Tongue (tissue), 3 donors: ENCODE measurements at places on chromosomes 5 and 9.

- DNase-seq: no peak
These were observed 112.2 kb downstream of the C9orf152 start for GRCh38 chr9:110095776-110096175.

DNA sequence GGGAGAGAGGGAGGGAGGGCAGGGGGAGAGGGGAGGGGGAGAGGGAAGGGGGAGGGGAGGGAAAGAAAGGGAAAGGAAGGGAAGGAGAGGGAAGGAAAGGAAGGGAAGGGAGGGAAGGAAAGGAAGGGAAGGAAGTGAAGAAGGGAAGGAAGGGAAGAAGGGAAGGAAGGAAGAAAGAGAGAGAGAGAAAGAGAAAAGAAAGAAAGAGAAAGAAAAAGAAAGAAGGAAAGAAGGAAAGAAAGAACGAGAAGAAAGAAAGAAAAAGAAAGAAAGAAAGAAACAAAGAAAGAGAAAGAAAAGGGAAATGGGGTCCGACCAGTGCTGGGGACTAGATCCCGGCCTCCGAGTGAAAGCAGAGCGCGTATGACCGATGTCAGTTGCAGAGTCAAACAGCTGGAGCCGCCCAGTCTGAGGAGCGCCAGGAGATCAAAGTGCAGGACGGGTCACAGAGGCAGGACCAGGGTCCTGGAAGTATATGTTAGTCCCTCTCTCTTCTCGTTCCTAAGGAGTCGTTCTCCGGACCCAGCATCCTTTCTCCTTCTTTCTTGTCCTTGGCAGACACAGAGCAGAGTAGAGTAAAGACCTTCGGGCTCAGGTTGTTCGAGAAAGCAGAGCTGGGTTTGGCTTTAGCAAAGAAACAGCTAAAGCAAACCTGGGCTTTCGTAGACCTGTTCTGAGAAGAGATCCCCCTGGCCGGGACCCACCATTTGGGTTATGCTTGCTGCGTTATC, 305.4 kb upstream of the MSX2 start:
- no peak for DNase-seq

DNA sequence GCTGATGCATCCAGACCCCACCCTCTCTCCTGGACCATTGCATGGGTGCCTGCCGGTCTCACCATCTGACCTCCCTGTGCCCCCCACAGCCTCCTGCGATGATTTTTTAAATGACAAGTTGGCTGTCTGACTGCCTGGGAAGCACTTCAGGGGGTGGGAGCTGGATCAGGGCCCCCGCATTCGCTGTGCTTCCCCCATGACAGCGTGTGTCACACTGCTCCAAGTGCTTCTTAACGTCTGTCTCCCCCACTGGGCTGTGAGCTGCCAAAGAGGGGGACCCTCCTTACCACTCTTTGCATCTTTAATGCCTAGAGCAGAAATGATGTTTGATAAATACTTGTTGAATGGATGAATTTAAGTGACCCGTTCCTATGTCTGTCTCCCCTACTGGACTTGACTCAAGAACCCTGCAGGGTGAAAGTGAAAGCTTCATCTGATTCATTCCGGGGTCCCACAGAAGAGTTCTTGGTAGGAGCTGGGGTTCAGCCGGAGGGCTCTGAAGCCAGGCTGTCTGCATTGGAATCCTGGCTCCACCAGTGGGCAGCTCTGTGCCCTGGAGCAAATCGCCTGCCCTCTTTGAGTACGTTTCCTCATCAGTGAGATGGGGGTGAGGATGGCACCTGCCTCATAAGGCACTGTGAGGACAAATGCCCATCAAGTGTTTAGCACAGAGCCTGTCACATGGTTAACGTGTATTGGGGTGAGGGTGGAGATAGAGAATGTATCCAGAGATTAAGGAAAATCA, 7.6 kb upstream of the EGR1 start:
- DNase-seq: no peak

DNA sequence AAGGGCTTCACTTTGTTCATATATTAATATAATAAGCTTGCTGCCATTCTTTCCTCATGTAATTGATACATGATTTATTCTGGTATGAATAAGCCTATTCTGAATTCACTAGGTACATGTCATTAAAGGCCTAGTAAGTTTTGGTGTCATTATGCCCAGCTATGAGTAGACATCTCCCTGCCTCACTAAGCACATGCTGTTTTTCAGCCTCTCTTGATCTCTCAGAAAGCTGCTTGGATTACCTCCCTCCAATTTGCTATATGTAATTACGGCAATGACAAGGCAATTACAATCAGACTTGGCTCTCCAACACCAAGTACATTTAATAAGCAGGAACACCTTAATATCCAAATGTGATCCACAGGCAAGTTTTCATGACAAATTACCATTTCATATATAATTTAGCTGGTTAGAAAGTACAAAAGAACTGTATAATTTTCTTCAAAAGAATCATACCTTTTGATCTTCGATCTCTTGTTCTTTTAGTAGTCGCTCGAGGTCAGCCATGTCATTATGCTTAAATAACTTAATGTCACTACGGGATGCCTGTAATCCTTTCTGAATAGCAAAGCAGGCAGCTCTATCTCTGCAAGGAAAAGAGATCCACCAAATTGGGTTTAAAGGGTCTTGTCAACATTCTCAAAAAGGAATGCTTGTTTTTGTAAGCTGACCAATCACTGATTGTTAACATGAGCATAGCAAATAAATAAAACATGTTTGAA, 56.3 kb downstream of the SPTLC1 start:
- DNase-seq: no peak

- peak; percentile 30 for DNase-seq
These were observed 128.6 kb downstream of the KCNIP1 start for GRCh38 chr5:170632266-170632984.

GRCh38 chr9:76323490-76323889, 70.7 kb downstream of the RFK start:
- no peak for DNase-seq

- no peak for DNase-seq
These were observed 978 bp upstream of the RGS14 start for GRCh38 chr5:177356746-177357145.

DNA sequence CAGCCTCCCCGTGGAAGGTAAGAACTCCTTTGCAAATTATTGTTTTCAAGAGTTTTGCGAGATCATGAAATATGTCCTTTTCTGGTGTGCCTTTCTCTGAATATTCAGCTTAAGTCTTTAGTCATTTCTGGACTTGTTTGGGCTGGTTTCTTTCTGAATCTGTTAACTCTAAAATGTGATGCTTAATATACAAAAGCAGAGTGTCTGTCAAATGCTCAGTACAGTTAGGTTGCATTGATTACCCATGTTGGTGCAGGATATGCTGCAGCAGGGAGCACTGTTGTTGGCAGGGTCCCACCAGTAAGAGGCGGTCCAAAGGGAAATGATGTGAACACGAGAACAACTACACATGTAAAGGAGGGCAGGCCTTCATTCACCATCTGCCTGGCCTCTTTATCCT, 47.7 kb downstream of the SPTAN1 start:
- no peak for DNase-seq

DNA sequence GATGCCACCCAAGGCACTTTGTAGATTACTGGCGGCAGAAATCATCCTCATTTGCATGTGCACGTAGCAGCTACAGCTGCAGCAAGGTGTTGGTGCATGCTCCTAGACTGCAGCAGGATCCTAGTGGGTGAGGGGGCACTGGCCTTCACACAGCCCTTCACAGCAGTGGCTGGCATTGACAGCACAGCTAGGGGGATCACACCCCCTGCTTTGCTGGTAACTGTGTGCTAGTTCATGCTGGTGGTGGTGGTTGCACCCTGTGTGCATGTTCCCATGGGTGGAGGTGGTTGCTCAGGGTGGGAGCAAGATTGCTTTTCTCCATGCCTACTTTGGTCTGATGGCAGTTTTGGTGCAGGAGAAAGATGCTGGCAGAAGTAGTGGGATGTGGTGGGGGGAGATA, 1695.1 kb upstream of the CDH6 start:
- DNase-seq: no peak

DNA sequence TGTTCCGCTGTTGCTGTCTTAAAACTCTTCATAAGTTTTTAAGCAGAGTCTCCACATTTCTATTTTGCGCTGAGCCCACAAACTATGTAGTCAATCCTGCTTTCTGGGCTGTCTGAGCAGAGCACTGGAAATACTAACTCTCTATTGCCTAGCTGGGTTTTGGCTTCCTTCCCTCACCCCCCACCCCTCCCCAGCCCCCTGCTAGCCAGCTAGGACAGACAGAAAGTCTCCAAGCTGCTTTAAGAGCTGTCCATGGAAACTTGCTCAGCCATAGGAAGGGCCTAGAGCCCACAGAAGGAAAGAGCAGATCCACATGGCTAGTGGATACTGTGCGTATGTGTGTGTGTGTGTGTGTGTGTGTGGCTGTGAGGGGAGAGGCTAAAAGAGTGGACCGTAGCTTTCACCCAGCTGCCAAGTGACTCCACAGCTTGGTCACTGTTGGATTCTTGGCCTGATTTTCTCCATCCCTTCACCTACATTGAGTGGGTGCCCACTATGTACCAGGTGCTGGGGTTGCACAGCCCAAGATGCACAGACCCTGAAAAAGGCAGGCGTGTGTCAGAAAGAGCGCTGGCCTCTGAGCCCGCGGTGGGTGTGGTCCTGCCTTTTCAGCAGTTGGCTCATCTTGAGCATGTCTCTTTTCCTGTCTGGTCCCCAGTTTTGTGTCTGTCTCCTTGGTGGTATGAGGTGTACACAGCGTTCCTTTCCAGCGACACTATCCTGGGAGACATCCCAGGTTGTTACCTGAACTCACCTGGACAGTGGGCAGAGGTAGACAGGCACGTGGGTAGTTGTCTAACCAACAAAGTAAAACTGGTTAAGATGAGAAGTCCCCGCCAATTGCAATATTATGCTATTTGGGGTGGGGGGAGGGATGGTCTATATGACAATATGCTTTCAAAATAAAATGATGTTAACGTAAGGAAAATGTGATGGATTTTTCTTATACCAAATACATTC, 5.4 kb upstream of the NKX2-5 start:
- peak; percentile 82 for DNase-seq

- DNase-seq: no peak
These were observed 25.0 kb downstream of the LARP1 start for GRCh38 chr5:154780128-154780527.

- DNase-seq: no peak
These were observed 209.6 kb upstream of the SLC30A5 start for GRCh38 chr5:68884144-68884754.

DNA sequence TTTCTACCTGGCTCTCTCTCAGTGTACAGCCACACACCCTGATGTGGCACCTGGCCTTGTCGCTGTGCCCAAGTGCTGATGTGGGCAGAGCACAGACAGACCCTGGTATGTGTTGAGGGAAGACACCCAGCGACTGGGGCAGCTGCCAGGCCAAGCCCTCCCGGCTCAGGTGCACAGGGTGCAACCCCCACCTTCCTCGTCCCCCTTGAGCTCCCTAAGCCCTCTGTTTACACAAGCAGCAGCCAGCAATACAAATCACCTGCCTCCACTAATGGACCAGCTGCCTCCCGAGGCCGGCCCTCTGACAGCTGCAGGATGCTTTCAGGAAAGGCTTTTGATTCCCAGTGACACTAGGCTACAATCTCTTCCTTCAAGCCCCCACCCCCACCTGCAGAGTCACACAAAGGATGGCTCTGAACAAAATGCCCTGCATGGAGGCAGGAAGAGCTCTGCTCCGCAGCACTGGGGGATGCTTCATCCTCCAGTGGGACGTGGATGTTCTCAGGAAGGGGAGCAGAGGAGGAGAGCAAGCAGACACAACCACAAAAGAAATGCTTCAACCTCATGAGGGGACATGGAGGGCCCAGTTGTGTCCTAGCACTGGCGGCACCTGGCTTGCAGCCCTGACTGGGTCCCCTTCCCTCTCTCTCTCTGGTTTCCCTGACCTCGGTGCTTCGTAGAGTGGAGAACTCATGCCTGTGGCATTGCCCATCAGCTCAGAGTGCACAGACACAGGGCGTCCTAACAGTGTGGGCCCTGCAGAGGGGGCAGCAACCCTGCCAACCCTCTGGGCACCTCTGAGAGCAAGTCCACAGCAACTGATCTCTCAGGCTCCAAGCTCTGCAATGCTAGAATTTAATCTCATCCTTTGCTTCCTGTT, 140.8 kb downstream of the BARX1 start:
- peak; percentile 68 for DNase-seq

DNA sequence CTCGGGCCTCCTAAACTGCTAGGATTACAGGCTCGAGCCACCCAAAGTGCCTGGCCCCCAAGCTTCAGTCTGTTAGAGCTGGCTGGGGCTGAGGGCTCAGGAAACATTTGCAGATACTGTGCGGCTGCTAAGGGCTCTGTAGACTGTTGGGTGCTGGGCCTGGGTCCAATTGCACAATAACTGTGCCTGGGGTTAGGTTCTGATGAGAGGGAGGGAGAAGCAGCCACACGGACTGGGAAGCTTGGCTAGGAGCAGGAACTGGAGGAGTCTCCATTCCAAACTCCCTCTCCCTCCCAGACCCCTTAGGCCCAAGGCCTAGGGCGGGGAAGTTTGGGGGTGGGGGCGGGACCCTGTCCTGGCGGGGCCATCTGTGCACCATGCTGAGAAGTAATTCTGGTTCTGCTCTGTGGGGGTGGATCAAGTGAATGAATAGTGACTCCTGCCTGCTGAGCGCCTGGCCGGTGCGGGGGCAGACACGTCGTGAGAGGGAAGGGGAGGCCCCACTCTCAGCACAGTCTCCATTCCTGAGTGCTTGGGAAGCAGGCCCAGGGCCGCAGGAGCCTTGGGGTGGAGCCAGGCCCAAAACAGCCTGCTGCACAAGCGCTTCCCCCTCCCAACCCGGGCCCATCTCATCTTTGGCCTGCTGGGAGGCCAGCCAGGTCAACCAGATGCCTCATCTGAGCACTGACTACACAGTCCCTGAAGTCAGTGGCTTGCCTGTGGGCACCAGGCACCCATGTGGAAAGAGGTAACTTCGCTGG, 1.5 kb downstream of the ASS1 start:
- peak; percentile 84 for DNase-seq

GRCh38 chr5:123611406-123611709, 99.4 kb downstream of the CSNK1G3 start:
- no peak for DNase-seq

- DNase-seq: no peak
These were observed 5.8 kb downstream of the HNRNPAB start for GRCh38 chr5:178210073-178210535.

DNA sequence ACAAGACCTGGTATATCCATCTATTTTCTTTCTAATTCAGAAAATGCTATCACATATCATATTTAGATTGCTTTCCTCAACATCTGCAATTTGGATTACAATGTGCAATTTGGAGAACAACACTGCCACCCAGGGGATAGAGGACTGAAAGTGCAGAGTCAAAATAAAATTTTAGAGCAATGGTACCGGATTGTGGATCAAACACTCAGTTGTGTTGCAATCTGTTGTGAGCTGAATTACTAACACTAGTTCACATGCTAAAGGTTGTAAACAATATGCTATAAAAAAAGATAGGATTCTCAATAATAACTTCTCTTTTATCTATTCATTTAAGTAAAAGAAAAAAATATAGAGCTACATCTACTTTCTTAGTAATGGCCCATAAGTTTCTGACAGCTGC, 11.9 kb upstream of the SRFBP1 start:
- peak; percentile 78 for DNase-seq
